Activated CD4-positive, alpha-beta T cell treated with anti-CD3 and anti-CD28 coated beads, Interleukin-2, amount 50 U/mL, for 1 hour (primary cell): ENCODE measurements at places on chromosomes 5 and 9.

- DNase-seq = no peak
These were observed 397.6 kb upstream of the ACTBL2 start for GRCh38 chr5:57880216-57880615.

DNA sequence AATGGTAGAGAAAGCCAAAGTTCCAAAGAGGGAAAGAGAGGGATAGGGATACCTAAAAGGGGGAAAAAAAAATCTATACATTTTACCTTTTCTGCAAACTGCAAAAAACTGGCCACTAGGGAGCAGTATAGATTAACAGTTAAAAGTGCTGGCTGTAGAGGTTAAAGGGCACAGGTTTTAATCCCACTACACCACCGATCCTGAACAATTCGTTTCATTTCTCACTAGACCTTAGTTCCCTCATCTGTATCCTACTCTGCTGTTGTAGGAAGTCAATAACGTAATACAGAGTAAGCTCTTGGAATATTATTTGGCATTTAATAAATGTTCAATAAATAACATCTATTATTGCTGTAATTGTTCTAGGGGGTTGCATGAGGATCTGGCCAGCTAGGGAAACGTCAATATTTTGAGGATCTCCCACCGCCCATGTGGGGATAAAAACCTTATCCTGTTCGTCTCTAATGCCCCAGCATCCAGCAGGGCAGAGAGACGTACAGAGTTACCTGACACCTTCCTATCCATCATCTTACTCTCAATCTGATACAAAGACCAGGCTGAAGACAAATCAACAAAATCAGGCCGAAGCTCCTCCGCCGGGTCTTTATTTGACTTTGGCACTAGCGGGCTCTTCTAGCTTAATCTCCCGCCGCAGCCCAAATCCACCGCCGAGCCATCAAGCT is 757 bp downstream of the CDC26 start:
- no peak for DNase-seq

DNA sequence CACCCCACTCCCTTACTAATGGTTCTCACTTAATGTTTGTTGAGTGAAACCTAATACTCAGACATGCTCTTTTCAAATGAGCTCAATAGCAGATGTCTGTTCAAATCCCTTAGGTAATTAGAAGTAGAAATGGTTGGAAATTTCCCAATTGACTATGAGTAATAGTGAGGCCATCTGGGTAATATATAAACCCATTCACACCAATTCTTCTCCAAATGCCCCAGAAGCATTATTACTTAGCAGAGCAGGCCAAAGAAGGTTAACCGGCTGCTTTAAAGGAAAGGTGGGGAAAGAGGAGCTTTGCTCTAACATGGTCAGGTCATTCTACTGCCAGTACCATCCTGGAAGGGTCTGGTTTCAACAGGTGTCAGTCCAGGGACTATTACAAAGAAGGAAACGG is 119.5 kb upstream of the MTAP start:
- DNase-seq = no peak

DNA sequence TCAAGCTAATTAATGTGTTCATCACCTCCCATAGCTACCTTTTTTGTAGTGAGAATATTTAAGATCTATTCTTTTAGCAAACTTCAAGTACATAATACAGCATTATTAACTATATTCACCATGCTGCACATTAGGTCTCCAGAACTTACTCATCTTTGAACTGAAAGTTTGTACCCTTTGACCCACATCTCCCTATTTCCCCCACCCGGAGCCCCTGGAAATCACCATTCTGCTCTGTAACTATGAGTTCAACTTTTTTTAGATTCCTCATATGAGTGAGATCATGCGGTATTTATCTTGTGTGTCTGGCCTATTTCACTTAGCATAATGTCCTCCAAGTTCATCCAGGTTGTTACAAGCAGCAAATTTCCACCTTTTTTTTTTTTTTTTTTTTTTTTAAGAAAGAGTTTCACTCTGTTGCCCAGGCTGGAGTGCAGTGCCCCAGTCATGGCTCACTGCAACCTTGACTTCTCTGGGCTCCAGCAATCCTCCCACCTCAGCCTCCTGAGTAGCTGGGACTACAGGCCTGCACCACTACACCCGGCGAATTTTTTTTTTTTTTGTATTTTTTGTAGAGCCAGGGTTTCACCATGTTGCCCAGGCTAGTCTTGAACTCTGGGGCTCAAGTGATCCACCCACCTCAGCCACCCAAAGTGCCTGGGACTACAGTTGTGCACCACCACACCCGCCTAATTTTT is 100.4 kb upstream of the SAP30L start:
- no peak for DNase-seq

GRCh38 chr5:127564002-127564769 is 46.7 kb downstream of the PRRC1 start:
- peak; percentile 31 for DNase-seq

- no peak for DNase-seq
These were observed 32.4 kb downstream of the NEK6 start for GRCh38 chr9:124290053-124290591.

DNA sequence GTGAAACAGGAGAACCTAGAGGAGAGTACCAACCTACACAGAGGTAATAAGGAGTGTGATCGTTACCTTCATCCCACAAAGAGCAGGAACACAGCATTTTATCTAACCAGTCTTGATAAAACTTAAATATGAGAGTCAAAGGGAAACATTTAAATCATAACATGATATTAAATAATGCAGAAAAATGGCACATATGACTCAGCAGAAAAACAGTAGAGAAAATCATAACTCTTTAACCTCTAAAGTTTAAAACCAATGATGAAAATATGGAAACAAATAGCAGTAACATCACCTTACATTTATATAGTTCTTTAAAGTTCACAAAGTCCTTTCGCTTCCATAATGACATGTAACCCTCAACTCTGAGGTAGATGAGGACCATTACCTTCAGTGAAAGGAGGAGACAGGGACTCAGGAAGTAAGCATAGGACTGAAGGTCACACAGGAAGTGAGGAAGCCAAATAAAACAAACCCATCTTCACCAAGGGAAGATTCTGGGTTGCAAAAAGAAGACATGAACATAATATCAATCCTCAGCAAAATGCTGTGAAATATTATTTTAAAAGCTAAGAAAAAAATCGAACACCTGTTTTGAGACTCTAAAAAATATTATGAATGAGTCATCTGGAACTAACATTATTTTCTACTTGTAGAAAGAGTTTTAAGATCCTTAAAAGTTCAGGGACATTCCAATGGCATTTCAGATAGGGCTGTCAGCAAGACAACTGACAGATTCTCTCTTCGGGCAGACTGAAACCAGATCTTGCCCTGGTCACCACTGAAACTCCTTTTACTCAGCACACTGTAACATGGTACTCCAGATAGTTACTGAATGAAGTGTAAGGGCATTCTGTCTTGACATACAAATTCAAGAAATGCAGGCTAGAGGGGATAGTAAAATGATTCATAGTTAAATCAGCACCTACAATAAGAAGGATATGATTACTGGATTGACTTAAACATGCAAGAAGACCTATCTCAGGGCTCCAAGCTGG is 148.5 kb downstream of the EPB41L4A start:
- DNase-seq = no peak

DNA sequence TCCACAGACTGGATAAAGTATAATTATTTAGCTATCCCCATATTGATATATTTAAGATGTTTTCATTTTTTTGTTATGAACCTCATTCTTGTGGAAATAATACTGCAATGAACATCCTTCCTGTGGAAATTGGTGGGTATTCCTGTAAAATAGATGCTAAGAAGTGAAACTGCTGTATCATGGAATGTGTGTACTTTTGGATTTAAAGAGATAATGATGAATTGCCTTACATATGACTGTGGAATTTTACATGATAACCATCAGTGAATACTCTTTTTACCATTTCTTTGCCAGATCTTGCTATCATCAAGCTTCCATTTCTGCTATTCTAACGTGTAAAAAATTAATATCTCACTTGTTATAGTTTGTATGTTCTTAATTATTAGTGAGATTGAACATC is 847.9 kb downstream of the EFNA5 start:
- no peak for DNase-seq

DNA sequence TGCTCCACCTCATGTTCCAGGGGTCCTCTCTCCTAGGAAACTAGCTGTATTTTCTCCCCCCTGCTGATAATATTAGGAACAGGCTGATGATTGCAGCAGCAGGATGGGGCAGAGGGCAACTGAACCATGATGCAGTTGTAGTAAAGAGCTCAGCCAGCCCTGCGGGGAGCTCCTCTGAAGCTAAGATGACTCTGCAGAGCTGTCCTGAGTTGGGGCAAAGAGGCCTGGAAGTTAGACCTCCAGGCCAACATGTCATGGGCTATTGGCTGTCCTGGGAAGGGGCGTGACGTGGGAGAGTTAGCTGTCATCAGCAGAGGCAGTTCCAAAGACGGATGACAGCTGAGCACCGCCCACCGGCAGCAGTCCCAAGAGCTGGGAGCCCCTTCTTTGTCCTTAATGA is 6.6 kb upstream of the FBP1 start:
- DNase-seq = no peak

DNA sequence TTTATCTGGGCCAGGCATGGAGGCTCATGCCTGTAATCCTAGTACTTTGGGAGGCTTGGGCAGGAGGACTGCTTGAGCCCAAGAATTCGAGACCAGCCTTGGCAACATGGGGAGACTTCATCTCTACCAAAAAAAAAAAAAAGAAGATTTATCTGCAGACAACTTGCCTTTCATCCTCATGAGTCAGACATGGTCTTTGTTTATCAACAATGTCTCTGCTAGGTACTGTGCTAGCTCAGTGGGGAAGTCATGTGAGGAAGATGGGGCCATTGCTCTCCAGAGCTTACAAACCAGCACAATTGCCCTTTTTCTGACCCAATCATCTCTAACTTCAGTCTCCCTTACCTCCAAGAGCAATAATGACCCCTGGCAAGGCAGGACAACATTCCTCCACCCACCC is 1.6 kb downstream of the URM1 start:
- no peak for DNase-seq

DNA sequence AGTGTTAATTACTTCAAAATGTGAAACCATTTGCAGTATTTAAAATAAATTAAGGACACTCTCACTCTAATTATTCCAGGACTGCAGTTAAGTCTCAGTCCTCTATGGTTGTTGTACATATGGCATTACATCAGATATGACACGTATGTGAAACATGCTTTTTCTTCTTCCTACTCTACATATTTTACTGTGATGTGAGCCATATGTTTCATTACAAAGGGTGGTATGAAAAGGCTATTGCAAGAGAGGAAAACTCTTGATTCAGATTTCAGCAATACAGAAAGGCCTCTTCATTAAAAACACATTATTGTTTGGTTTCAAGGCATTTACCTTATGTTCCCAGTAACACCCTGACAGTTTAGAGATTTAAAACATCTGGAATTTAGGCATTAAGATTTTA is 964.5 kb upstream of the DMAC1 start:
- DNase-seq = no peak

DNA sequence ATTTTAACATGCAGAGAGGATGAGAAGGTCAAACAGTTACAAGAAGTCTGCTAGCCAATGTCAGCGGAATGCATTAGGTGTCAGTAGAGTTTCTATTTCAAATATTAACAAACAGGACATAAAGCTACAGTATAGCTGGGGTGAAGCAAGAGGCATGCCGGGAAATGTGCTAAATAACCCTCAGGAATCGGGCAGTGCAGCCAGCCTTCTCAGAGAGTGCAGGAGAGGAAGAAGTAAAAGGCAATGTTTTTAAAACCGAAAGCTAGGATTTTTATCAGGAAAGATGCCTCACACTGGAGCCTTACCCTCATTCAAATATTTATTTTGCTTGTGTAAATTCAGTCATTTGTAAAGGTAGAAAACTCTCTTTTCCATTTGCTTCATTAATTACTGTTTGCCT is 59.1 kb upstream of the SH3GL2 start:
- no peak for DNase-seq

GRCh38 chr5:107437986-107438510 is 232.7 kb downstream of the EFNA5 start:
- no peak for DNase-seq

- DNase-seq = no peak
These were observed 515.7 kb downstream of the PSAT1 start for GRCh38 chr9:78812665-78813064.

DNA sequence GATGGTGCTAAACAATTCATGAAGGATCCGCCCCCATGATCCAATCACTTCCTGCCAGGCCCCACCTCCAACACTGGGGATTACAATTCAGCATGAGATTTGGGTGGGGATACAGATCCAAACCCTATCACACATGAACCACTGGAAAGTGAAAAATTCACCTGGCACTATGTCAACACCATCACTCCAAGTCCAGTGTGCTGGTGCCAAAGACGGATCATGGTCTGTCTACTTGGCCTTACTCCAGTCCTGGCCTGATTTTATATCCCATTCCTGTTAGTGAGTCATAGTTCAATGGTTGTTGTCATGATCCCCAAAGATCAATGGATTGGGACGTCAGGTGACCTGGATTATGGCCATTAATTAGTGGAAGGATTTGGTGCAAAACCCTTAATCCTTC is 147.4 kb upstream of the RPS23 start:
- DNase-seq = no peak

GRCh38 chr9:6969805-6970204 is 212.0 kb downstream of the KDM4C start:
- DNase-seq = no peak
